Activated CD4-positive, alpha-beta T cell treated with anti-CD3 and anti-CD28 coated beads, Interleukin-2, amount 50 U/mL, for 4 hours (primary cell): ENCODE measurements at places on chromosomes 11 and 22.

- DNase-seq = no peak
Measured at GRCh38 chr11:67195971-67196456, 70.3 kb upstream of the GRK2 start.

DNA sequence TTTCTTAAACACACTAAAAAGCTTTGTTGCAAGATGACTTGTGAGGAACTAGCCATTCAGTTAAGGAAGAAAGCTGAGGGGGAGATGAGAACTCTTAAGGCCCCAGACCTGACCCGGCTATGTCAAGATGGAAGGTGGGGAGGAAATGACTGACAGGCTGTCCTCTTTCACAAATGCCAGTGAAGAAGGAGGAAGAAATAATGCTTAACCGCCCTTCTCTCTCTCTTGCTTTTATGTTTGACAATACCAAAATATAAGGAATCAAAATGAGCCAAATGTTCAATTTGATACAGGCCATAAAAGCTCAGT, 87.4 kb downstream of the AMBRA1 start:
- no peak for DNase-seq

GRCh38 chr11:99918761-99919160, 768.3 kb upstream of the ARHGAP42 start:
- DNase-seq = no peak

- DNase-seq = no peak
Measured at GRCh38 chr11:11391796-11392463, 38.9 kb upstream of the CSNK2A3 start.

DNA sequence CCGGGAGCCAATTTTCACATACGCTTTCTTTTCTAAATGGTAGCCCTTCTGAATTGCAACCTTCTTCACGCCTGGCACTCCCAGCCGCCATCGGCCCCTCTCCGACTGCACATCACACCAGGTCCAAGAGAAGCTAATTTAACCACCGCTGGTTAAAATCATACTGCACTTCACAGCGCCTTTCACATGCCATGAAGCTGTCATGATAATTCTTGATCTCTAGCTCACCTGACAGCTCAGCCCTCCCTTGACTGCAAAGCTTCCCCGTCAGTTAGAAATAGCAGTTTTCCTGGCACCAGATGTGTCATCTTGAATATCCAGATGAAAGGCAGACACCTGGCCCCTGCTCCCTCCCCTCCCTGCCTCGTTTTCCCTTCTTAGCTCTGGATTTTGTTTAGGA, 101.4 kb downstream of the ARL14EP start:
- no peak for DNase-seq
